DMS153 (cell line): ENCODE measurements at places on chromosomes 3 and 15.

GRCh38 chr3:21024563-21024962 is 726.4 kb downstream of the ZNF385D start:
- no peak for DNase-seq

GRCh38 chr3:190385731-190386688 is 2.0 kb upstream of the CLDN16 start:
- peak; percentile 29 for DNase-seq

GRCh38 chr15:65076486-65077290 is at the start of gene KBTBD13:
TSS of gene KBTBD13 (plus strand) at chr15:65076746. CDS start at chr15:65076816, 70 bp downstream.
- no peak for DNase-seq

DNA sequence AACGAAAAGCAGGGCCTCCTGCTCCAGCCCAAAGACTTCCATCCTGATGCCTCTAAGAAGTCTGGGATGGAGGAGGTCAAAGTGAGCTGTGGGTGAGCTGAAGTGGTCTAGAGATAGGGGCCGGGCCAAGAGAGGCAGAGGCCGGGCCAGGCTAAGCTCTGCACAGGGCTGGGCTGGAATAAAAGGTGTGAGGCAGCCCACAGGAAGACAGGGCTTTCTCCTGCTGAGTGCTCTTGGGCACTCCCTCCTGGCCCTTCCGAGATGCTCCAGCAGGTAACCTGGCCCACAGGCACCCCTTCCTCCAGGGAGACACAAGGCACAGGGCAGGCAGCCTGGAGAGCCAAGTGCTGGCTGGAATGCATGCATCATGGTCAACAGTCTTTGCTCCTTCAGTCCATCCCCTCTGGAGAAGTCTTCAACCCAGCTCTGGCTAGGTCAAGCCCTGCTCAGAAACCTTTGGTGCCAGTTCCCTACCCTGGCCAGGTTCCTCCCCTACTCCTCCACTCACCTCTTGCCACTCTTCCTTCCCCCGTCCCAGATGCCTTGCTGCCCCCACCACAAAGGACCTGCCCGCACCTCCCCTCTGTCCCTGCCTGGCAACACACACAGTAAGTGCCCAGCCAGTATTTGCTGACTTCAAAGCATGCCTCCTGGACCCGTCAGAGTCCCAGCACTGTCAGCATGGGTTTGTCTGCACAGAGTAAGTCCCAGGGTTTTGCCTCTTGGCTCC is 93.6 kb downstream of the SEC22A start:
- no peak for DNase-seq

GRCh38 chr3:193829781-193830180 is 236.8 kb downstream of the OPA1 start:
- DNase-seq, result no peak

DNA sequence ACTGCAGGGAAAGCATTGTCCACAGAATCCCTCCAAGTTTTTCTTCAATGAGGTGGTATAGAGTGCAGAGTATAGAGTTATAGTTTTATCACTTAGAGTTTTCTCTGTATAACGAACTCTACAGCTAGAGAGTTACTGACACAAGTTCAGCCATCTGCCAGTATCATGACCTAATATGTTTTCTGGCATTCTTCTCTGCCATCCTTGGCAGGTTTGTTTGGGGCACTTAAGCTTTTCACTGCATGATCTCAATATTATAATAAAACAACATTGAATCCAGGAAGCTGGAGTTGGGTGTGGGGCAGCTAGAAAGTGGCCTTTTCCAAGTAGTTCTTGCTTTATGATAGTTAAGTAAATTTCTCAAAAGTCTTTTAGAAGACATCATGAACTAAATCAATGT is 743.5 kb upstream of the ARPP21 start:
- DNase-seq, result no peak

GRCh38 chr15:49059491-49059890 is 13.2 kb upstream of the SECISBP2L start:
- no peak for DNase-seq

DNA sequence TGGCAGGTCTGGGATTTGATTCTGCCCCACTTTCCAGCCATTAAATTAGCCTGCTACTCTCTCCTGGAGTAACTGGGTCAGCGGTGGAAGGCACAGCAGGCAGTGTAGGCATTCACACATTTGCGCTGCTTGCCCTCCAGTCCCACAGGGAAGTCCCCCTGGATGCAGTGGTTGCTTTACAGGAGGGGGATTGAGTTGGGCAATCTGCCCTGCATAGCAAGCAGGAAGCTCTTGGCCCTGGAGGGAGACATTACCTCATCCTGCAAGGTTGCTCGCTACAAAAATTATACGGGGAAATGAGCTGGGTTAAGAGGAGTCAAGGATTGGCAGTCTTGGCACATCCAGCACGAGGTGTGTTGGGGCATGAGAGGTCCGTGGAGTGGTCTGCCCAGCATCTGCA is 14.8 kb downstream of the MCM2 start:
- DNase-seq, result no peak

GRCh38 chr3:142447301-142447851 is 461 bp downstream of the XRN1 start:
- no peak for DNase-seq
